Activated B cell treated with CpG ODN at 0.5 μM for 24 hours (primary cell): ENCODE measurements at places on chromosomes 2 and 18.

GRCh38 chr2:66696886-66697285 lies 262.0 kb downstream of the MEIS1 start:
- no peak for DNase-seq

GRCh38 chr2:100029460-100029859 lies 112.9 kb downstream of the AFF3 start:
- DNase-seq: no peak

- no peak for DNase-seq
These were observed 41.4 kb downstream of the STEAP3 start for GRCh38 chr2:119264781-119265692.

GRCh38 chr18:57965246-57965645 lies 78.8 kb upstream of the NEDD4L start:
- DNase-seq: no peak

DNA sequence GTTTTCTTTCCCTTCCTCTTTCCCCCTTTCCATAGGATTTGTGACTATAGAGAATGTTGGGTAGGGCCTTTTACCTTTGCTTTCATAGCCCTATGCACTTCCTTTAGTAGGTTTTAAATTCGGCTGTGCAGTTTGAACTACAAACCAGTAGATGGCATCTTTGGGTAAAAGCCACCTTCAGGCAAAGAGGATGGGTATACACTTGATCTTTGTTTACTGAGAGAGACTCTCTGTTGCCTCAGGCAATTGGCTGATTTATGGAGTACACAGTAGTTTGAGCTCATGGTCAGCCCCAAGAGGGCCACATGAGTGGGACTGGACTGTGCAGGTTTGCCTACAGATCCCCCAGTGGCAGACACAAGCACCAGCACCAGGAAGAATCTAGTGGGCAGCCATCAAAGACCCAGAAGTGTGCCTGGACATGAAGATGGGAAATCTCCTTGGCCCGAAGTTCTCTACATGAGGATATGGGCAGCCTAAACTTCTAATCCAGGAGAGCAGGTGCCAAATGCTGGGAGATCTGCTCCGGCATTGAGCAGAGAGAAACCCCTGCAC lies 1304.3 kb upstream of the DDX18 start:
- no peak for DNase-seq

DNA sequence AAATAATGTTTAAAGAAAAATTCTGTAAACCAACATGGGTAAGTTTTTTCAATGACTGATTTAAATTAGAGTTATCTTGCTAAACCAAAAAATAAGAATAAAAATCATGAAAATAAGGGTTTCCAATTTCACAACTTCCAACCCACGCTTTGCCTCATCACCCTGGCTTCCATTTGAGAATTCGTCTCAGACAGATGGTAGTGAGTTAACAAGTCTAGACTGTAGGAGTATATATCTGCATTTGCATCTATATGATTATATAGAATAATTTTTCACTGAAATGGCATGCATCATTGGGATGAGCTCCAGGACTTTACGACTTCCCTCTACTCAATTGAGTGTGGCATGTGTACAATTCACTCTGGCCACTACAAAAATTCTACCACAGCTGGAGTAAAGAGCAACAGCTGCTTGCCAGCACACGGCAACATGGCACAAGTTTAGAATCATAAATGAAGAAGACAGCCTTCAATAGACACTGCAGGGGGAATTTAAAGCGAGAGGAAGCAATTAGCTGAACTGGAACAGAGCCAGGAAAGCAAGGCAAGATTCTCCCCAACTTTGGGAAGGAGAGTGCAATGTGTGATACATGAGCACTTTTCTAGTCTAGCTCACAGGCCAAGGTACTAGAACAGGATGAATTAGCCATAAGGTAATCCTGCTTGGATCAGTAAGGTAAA lies 1673.5 kb upstream of the CELF4 start:
- no peak for DNase-seq

- no peak for DNase-seq
These were observed 826.0 kb upstream of the LRATD1 start for GRCh38 chr2:13806539-13806938.

DNA sequence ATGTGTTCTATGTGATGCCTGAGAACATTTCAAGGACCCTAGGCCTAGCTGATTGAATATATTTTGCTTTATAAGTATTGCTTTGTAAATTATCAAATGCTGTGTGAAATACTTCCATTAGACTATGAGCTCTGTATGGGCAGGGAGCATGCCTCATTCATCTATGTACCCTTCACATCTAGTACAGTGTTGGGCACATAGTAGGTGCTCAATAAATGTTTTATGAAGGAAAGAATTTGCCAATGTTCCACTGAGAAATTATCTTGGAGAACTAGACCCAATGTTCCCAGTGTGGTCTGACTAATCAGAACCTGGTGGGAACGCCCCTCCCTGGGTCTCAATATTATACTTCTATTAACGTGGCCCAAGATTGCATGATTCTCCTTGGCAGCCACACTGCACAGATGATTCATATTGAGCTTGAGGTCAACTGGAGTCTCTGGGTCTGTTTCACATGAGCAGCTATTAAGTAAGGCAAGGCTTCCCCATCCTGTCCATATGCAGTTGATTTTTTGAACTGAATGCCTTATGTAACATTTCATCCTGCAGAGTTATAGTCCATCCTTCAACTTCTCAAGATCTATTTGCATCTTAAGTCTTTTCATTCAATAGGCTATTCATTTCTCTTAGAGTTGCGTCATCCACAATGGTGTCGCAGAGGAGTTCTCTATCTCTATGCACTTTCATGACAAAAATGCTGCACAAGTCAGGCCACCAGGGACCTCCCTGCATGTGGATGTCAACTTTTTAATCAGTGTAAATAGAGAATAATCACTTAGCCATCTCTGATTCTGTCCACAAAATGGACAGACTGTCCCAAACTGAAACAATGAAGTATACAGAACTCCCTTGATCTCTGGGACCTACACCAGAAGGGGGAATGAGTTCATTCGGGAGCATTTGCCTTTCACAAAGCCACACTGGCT lies 257.6 kb downstream of the CYP26B1 start:
- DNase-seq: no peak

GRCh38 chr2:217880287-217880889 lies 122.4 kb downstream of the TNS1 start:
- DNase-seq: no peak

GRCh38 chr2:239113171-239113570 lies 265.3 kb downstream of the TWIST2 start:
- DNase-seq: no peak

GRCh38 chr2:165141601-165142354 lies 62.1 kb downstream of the SCN3A start:
- no peak for DNase-seq

GRCh38 chr2:204913312-204913711 lies 368.0 kb downstream of the PARD3B start:
- no peak for DNase-seq

- DNase-seq: no peak
These were observed 48.1 kb downstream of the DGKD start for GRCh38 chr2:233402346-233402745.

DNA sequence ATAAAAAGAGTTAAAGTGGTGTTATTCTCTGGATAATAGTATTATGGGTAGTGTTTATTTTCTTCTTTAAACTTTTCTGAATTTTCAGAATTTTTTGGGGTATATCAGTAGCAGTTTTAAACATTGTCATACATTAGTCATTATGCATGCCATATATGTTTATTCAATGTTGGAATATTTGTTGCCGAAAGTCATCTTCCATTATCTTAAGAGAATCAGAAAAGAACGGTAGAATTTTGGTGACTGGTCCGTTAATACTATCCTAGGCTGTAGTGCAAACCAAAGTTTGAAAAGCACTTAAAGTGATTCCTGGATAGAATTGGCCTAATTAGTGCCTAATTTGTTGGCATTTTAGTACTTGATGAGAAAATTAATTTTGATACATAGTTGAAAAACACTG lies 244.1 kb downstream of the PHLPP1 start:
- no peak for DNase-seq
